ENCODE measurements at places on chromosomes 6 and 20.

DNA sequence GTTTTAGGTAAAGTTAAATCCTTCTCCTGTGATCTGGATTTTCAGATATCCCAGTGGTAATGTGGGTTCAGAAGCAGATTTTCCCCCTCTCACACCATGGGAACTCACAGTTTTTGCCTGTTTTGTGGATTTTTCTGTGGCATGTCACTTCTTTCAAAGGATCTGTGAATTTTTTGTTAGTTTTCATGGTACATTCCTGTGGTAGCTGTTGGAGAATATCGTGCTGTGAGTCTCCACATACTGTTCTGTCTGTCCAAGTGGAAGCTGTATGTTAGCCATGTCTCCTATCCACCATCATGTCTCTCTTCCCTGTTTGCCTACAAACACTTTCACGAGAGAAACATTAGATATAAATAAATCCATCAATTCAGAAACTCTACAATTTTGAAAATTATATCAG, 378.7 kb upstream of the ADGRB3 start:
- DNase-seq = no peak

GRCh38 chr6:167329014-167329413, 4.1 kb downstream of the TTLL2 start:
- no peak for DNase-seq

DNA sequence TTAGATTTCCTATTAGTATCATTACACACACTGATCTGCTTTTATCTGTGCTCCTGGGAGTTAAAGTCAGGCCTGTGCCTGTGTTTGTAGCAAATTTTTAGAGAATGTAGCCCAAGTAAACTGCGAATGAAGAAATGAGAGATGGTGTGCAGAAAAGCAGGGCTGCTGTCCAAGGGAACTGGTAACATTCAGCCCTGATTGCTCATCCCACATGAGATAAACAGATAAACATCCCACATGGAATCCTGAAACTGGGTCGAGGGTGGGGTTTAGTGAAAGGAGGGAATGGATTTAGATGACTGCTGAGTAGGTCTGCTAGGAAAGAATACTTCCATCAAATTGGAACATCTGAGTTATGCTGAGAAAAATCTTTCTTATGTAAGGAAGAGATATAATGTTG, 69.1 kb downstream of the GRIK2 start:
- DNase-seq = no peak

- no peak for DNase-seq
Measured at GRCh38 chr6:151374036-151374683, 17.2 kb downstream of the ZBTB2 start.

GRCh38 chr6:40692337-40692736, 105.2 kb upstream of the LRFN2 start:
- DNase-seq = no peak

DNA sequence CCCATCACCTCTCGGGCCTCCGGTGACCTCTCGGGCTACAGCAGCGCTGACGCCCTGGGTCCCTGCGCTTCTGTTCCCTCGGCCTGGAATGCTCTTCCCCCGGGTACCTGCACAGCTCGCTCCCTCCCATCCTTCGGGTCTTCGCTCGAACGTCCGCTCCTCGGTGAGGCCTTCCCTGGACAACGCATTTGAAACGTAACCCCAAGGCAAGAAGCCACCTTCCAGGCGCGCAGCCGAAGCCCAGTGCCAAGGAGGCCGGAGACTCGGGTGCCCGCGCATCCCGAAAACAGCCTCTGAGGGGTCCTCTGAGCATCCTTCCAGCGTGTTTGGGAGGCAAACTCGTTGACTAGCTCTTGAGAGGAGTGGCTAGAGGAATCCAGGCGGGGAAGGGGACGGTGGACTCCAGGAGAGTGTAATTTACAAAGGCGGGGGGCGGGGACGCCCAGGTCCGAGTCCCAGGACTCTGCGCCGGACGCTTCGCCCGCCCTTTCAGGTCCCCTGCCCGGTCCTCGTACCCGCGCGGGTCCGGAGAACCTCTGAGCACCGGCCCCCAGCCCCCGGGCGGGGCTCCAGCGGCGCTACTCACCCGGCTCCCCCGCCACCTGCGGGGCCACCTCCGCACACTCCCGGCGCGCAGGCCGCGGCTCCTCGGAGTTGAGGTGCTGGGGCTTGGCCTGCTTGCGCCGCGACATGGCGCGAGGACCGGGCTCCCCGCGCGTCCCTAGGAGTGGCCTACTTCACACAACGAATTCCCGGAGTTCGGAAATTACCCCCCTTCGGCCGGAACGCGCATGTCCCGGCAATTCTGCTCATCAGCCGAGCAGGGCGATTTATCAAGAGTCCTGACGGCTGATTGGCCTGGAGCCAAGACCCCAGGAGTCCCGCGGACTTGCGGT, 86.8 kb downstream of the ZFP64 start:
- DNase-seq = no peak

DNA sequence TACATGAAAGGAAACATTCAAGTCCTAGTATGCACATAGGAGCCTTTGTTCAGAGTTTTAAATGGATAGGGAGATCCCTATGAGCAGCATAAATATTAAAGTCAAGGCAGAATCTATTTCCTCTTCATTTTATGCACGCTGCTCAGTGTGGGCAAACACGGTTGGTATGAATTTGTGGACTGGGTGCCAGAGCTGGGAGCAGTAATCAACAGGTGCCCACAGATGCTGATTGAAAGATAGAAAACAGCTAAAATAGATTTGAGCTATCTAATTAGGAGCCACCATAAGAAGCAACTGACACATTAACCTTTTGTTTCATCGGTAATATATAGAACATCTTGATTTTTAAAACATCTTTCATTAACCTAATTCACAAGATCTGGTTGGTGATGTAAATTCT, 175.5 kb downstream of the EYS start:
- DNase-seq = peak; percentile 9
